Activated T-helper 9 cell treated with anti-CD3 and anti-CD28 coated beads, Interleukin-2, amount 50 U/mL, for 16 hours (primary cell): ENCODE measurements at places on chromosomes 13 and 19.
A peak's percentile ranks its signal among the peaks of the same experiment; 100 is the strongest.

GRCh38 chr19:1269478-1270212 lies 513 bp downstream of the CIRBP start:
- DNase-seq: peak; percentile 79

- DNase-seq: no peak
Observed at GRCh38 chr13:75830842-75831241, 194.7 kb downstream of the LMO7 start.

DNA sequence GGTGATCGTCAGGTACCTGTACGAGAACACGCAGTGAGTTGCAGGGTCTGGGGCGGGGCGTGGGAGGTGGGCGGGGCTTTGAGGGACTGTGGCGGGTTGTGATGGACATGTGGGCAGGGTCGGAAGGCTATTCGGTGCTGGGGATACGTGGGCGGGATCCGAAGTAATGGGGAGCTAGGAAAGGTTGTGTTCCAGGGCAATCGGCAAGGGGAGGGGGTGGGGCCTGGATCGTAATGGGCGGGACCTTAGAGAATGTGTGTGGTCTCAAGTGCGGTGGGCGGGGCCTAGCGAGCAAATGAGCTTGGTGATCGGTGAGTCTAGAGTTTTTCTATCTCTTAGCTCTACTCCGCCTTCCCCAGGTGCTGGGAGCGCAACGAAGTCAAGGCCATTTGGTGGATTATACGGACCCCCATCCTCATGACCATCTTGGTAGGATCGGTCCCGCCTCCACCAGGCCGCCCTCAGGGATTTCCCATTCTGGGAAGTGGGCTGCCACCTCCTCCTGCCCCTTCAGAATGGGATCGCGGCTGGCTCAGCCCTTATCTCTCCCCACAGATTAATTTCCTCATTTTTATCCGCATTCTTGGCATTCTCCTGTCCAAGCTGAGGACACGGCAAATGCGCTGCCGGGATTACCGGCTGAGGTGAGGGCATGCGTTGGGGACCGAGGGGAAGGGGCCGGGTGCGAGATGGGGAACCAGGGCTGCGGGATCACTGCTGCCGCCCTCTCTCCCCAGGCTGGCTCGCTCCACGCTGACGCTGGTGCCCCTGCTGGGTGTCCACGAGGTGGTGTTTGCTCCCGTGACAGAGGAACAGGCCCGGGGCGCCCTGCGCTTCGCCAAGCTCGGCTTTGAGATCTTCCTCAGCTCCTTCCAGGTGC lies 9.6 kb downstream of the GIPR start:
- peak; percentile 69 for DNase-seq

GRCh38 chr13:83827338-83827737 lies 54.9 kb downstream of the SLITRK1 start:
- no peak for DNase-seq

- no peak for DNase-seq
Observed at GRCh38 chr13:113005076-113005865, 36.3 kb downstream of the MCF2L start.

GRCh38 chr13:46473806-46474205 lies 79.2 kb upstream of the LRCH1 start:
- no peak for DNase-seq

DNA sequence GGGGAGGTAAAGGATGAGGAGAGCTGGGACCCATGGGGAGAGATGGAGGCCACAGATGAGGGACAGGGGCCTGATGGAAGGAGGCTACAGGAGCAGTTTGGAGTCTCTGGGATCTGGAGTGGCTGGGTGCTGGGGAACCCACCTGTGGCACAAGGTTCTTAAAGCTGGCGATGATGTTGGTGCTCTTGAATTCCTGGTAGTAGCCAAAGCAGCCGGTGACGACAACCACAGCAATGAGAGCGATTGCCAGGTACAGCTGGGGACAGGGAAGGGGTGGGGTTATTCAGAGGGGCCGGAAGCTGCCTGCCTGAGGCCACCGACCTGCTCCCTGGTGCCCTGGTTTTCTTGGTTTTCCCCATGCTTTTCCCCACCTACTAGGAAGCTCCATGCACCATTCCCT lies 2.8 kb downstream of the ATP4A start:
- DNase-seq: no peak

GRCh38 chr13:102548811-102549210 lies 48.0 kb upstream of the TPP2 start:
- no peak for DNase-seq

- no peak for DNase-seq
Observed at GRCh38 chr19:39969681-39970424, 1.1 kb upstream of the PSMC4 start.

GRCh38 chr19:18214779-18215433 lies 11.1 kb upstream of the RAB3A start:
- DNase-seq: no peak

- no peak for DNase-seq
Observed at GRCh38 chr19:8501981-8502380, 459 bp downstream of the PRAM1 start.

DNA sequence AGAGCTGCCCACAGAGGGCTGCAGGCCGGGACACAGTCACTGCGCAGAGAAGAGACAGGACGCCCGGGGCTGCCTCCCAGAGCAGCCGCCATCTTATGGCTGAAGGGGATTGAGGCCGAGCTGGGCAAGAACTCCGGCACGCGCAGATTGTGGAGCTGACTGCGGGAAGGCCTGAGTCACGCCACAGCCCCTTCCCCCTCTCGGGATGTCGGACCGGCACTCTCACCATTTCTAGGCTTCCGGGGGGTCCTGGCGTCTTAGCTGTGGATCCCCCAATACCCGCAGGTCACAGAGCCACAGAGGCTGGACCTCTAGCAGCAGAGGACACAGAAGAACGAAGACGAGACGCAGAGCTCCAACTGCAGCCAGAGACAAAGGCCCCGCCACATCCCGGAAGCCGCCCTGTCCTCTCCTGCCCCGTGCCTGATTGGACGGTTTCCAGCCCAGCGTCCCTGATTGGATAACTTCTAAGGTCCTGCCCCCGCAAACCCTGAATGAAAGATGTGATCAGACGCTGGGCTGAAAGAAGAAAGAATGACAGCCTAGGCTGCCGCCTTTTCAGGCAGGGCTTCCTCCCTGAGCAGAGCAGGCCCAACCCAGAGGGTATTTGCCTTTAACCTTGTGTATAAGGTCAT lies at the start of gene ZNF43:
ZNF43 (minus strand) TSS at position 373 of the 635 bp plus-strand sequence; CDS start at position 229, 144 bp downstream.
- peak; percentile 81 for DNase-seq

DNA sequence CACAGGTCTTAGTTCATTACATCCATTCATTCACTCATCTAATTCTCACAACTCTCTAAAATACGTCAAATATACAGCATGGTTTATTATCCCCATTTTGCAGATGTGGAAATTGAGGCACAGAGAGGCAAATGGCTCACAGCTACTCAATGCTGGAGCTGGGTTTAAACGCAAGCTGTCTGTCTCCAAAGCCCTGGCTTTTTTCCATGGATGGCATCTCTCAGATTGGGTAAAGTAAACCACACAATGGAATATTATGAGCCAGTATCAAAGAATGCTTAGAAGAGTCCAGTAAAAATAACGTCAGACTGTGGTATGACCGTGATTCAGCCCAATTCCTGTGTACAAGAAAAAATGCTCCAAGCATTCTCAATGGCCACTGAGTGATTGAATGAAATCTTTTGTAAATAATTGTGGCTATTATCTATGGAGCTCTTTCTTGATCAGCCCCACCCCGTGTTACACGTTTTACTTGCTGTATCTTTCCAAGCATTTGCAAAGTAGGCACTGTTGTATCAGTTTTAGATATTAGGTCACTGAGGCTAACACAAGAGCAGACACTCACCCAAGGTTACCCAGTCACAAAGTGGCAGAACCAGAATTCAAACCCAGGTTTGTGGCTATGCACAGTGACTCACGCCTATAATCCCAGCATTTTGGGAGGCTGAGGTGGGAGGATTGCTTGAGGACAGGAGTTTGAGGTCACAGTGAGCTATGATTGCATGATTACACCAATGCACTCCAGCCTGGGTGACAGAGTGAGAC lies 5.5 kb upstream of the ACP7 start:
- no peak for DNase-seq

DNA sequence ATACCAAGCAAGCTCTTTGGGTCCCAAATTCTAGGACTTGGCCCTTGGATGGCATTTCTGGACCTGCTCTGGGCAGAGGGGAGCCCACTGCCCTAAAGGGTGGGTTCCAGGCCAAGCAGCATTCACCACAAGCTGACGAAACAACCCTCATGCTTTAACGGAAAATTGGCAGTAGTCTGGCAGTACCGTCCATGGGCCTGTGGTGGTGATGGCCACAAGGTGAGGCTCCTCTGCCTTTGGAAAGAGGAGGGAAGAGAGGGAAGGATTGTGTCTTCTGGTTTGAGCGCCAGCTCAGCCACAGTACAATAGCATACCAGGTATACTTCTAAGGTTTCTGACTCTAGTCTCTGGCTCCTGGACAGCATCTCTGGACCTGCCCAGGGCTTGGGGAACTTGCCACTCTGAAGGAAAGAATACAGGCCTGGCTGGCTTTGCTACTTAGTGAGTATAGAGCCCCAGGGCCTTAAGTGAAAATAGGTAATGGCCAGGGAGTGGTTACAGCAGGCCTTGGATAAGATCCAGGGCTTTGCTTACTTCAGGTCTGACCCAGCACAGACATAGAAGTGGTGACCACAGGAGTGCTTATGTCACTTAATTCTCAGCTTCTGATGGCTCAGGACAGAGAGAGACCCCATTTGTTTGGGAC lies 595.5 kb downstream of the LMO7 start:
- DNase-seq: no peak

GRCh38 chr19:37979547-37980082 lies 72.6 kb downstream of the SIPA1L3 start:
- DNase-seq: no peak

DNA sequence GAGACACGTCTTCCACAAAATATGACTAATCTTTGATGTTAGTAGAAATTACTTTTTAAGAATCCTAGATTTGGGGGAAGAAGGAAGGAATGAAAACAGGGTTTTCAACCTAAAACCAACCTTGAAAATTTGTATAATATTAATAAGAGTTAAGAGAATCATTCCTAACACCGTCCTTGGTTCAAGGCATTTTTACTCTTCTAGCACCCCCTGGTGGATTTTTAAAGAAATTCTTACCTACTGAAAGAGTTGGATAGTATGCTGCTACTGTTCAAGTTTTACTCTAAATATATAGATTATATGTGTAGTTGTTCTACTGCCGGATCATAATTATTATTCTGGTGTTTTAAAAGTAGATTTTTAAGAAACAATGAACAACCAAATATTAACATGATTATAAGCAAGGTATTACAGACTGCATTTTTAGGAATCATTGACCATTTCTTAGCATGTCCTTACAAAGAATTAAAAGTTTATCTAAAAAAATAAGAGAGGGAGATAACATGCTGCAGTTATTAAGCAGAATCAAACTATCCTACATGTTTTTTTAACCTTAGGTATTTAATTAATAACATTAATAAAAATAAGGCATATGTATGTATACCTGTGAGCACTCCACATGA lies 7.4 kb upstream of the SLITRK6 start:
- DNase-seq: no peak

GRCh38 chr19:45512881-45513483 lies 5.7 kb downstream of the VASP start:
- no peak for DNase-seq

DNA sequence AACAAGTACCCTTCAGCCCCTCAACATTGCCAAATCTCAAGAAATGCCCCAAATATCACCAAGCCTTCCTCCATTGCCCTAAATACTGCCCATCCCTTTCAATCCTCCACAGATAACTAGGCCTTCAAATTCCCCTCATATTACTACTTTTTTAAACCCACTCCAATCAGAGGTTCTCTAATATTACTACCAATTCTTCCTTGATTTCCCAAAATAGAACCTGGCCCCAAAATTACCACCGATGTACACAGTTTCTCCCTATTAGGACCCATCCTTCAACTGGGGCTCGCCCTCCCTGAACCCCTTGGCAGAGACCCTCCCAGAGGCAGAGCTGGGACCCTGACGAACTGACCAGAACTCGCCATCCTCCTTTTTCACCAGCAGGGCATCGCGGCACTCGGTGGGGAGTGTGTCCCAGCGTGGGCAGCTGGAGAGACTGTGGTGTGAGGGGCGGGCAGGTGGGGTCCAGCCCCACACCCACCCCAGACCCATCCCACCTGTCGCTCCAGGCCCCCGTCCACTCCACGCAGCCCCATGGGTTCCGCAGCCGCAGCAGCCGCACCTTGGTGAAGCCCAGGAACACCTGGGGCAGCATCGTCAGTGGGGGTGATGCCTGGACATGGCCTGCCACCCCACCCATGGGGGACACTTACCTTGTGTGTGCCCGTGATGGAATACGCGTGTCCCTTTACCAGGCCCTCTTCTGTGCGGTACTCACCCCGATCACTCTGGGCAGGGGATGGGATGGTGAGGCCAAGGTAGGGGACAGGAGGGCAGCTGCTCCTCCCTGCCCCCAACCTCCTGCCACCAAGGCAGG lies 6.1 kb downstream of the CAPN12 start:
- DNase-seq: no peak

- no peak for DNase-seq
Observed at GRCh38 chr13:62185631-62186255, 770.1 kb upstream of the PCDH20 start.

DNA sequence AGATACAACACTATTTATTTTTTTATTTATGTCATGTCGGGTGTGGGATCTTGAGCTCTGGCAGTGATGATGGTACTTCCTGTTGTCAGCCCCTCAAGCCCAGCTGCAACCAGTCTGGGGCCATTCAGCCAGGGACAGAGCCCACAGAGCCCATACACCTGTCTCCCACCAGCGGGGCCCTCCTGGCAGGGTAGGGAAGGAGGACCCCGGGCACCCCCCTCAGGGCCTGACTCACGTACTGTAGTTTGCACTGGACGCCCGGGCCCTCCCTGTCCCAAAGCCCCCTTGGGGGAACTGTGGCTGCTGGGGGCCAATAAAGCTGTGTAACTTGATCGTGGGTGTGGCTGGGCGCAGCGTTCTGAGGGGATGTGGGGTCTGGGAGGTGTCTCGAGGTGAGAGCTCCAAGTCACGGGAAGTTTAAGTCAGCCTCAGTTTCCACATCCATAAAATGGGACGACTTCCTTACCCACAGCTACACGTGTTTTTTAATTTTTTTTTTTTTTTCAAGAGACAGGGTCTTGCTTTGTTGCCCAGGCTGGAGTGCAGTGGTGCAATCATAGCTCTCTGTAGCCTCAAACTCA lies 9.5 kb downstream of the ATG4D start:
- DNase-seq: no peak

GRCh38 chr13:20209948-20210347 lies 17.2 kb upstream of the GJB2 start:
- no peak for DNase-seq

- DNase-seq: no peak
Observed at GRCh38 chr13:28449826-28450773, 44.8 kb downstream of the FLT1 start.

DNA sequence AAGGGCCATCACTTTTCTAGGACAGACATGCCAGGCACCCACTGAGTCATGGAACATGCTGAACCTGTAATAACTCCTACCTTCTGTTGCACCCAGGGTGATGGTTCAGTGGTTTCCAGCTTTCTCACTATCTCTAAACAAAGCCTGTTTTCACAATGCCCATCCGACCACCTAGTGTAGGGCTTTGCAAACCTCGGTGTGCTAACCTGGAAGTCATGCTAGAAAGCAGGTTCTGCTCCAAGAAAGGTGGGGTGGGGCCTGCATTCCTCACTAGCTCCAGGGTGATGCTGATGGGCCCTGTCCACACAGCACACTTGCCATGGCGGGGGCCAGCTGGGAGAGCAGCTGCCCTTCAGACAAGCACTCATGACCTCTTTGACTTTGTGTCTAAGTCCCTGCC lies 43.4 kb downstream of the COL4A2 start:
- DNase-seq: no peak
